ENCODE measurements at places on chromosomes 7 and 10.

DNA sequence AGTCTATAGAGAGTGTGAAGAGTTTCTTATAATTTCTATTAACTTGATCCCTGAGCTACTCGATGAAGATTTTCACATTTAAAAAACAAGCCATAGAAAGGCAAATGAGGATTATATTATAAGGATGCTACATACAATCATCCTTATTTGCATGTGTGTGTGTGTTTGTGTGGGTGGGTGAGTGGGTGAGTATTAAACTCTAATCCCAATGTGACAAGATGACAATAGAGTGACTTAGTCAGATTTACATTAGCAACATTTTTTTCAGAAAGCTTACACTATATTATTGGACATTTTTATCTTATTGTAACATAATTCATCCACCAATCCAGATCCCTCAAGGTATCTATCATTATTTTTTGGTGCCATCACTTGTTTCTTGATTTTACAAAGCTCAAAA, 331.7 kb downstream of the SORCS1 start:
- no peak for DNase-seq

- DNase-seq: no peak
Observed at GRCh38 chr10:123986736-123987135, 95.1 kb upstream of the CPXM2 start.

DNA sequence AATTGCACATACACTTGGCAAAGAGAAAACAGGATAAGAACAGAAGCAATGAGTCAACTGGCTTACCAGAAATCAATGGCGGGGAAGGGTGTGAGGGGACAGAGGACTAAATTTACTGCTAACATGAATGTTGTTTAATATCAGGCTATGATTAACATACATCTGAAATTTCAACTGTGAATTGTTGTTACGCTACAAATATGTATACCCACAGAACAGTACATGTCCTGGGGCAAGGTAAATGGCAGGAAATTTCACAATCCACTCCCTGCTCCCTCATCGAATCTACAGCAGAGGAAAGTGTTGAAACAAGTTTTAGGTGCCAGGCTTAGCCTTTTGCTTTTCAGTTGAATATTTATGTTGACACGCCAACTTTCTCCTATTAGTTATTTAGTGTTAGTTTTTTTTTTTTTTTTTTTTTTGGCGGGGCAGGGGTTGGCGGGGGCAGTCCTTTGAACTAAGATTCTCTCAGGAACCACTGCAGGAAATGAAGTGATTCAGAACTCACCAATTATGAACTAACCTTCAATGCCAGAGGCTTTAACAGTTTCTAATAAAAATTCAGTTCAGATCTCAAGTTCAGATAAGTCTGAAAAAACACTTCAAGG, 99.0 kb downstream of the UBE2H start:
- no peak for DNase-seq

- no peak for DNase-seq
Observed at GRCh38 chr10:86958116-86958900, at the start of gene SNCG. TSS of gene SNCG (plus strand) at chr10:86958599. CDS start at chr10:86958698, 99 bp downstream.

GRCh38 chr10:3867454-3868270, 82.7 kb upstream of the KLF6 start:
- DNase-seq: no peak

DNA sequence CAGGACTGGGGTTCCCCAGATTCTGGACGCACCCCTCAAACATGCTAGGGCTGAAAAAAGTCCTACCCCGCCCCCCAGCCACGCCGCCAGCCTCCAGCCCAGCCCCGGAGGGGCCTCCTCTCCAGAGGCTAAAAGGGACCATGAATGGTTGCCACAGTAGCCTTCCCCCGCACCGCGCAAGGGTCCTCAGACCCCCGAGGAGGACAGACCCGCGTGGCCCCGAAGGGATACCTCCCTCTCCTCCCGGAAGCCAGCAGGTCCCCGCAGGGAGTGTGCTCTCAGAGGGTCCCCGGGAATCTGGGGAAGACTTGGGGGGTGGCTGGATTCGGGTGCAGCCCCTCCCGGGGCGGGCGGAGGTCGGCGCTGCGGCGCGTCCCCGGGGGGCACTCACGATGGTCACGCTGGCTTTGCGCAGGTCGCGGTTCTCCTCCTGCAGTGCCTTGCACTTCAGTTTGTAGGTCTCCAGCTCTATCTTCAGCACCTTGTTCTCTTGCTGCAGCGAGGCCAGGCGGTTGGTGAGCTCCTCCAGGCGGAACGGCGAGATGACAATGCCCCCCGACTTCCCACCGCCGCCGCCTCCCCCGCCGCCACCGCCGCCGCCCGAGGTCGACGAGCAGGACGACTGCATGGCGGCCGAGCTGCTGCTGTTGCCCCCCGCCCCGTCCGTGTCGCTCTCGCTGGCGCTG, 482 bp downstream of the CCDC6 start:
- DNase-seq: no peak

GRCh38 chr7:974172-974571, 1.2 kb downstream of the COX19 start:
- no peak for DNase-seq

- DNase-seq: no peak
Observed at GRCh38 chr10:33006342-33006887, 48.4 kb upstream of the ITGB1 start.

GRCh38 chr7:49783446-49783845, 10.0 kb downstream of the VWC2 start:
- DNase-seq: no peak

GRCh38 chr7:73727952-73728351, 8.5 kb upstream of the STX1A start:
- no peak for DNase-seq

- DNase-seq: peak; percentile 32
Observed at GRCh38 chr7:98617051-98617959, at the start of gene NPTX2. TSS of gene NPTX2 (plus strand) at chr7:98617285. CDS start at chr7:98617462, 177 bp downstream.

DNA sequence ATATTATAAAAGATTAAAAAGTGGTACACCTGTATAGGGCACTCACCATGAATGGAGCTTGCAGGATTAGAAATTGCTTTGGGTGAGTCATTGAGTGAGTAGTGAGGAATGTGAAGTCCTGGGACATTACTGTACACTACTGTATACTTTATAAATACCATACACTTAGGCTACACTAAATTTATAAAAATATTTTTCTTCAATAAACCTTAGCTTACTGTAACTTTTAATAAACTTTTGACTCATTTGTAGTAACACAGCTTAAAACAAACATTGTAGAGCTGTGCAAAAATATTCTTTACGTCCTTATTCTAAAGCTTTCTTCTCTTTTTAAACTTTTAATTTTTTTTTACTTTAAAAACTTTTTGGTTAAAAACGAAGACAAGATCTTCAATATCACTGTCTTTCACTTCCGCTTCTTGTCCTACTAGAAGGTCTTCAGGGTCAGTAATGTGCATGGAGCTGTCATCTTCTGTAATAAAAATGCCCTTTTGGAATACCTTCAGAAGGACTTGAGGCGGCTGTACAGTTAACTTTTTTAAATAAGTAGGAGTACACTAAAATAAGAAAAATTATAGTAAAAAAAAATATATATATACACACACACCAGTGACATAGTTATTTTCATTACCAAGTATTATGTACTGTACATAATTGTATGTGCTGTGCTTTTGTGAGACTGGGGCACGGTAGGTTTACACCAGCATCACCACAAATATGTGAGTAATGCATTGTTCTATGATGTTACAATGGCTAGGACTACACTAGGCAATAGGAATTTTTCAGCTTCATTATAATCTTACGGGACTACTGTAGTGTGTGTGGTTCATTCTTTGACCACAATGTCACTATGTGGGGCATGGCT, 3.5 kb downstream of the STK31 start:
- DNase-seq: peak; percentile 91

- DNase-seq: no peak
Observed at GRCh38 chr10:22244855-22245254, 27.0 kb upstream of the EBLN1 start.

DNA sequence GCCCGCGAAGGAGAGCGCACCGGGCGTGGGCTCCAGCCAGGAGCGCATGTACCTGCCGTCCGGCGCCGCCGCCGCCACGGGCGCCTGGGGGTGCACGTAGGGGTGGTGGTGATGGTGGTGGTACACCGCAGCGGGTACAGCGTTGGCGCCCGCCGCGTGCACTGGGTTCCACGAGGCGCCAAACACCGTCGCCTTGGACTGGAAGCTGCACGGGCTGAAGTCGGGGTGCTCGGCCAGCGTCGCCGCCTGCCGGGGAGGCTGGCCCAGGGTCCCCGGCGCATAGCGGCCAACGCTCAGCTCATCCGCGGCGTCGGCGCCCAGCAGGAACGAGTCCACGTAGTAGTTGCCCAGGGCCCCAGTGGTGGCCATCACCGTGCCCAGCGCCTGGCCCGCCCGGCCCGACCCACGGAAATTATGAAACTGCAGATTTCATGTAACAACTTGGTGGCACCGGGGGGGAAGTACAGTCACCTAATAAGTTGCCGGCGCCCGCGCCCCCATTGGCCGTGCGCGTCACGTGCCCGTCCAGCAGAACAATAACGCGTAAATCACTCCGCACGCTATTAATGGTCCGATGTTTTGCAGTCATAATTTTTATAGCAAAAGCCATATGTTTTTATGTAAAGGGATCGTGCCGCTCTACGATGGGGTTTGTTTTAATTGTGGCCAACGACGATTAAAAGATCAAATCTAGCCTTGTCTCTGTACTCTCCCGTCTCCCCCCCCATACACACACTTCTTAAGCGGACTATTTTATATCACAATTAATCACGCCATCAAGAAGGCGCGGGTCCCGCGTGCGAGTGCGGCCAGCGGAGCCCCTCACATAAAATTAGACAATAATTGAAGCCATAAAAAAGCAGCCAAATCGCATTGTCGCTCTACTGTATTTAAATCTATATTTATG, at the start of gene HOXA9:
TSS of gene HOXA9 (minus strand) at position 449 of the 907 bp plus-strand sequence. CDS start at position 369, 80 bp downstream.
- DNase-seq: peak; percentile 95

DNA sequence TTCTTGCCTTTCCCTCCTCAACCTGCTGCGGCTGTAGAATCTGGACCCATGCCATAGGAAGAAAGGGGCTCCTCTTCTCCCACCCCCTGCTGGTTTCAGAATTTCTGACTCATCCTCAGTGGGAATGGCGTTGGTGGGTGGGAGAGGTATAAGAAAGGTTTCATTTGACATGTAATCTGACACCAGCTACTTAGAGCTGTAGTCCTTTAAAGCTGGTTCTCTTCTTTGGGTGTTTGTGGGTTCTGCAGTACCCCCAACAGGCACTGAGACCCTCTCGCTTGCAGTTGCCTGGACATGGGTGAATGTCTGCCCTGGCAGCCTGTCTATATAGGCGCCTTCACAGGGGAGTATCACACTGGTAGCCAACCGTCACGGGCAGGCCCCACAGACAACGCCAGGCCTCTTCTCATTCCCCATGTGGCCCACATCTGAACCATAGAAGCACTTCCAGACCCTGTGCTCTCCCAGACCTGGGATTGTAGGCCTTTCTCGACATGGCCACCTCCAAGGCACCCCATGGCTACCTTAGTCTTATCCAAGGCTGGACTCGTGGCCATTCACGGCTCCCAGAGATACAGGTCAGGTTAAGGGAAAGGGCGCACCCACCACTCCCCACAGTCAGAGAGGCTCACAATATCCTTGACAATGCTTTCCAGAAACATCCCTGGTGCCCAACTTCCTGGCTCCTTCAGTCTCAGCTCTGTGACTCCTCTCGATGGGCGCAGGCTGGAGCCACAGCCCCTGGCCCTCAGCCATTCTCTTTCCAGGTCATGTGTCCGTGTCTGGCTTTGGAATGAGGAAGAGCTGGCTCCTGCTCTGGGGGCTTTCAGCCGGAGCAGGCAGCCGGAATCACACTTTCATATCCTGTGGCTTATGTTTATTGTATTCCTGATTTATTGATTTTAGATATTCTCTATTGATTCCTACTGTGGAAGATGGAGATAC, 17.5 kb downstream of the ZNF862 start:
- DNase-seq: peak; percentile 93

DNA sequence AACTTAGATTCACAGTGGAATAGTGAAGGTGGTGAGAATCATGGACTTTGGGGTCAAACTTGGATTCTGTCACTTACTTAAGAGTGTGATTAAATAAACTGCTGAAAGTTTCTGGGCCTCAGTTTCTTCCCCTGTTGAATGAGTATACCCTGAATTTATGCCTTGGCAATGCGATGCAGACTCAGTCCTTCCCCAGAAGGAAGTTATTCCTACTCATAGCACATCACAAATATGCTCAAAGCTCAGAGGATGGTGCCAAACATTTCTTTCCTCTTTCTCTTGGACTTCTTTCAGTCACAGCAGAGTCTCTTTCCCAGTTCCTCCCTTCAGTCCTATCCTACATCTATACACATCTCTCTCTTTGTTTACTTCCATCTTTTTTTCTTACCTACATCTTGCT, 45.1 kb downstream of the ASB4 start:
- no peak for DNase-seq

- no peak for DNase-seq
Observed at GRCh38 chr10:75660823-75661222, 229.4 kb downstream of the LRMDA start.

DNA sequence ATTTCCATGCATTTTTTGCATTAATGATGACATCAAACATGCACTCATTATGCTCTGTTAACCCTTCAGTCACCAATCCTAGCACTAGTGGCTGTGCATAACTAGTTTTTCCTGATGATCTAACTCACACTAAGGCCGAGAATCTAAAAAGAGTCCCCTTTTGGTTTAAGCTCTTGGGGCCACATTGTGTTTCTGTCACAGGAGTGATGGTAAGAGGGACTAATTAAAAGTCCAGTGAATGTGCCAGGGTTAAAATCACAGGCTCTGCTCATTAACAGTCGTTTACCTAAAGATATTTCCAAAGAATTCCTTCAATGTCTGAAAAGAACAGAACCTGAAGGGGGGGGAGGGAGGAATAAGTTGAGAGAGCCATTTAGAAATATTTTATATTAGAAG, 359.0 kb upstream of the ANKRD30A start:
- DNase-seq: no peak

GRCh38 chr10:7040681-7041080, 370.2 kb downstream of the SFMBT2 start:
- DNase-seq: no peak

GRCh38 chr7:7576344-7576743, 9.7 kb downstream of the MIOS start:
- DNase-seq: no peak
